Dermis lymphatic vessel endothelial cell (primary cell): ENCODE measurements at places on chromosomes 16 and 17. TPM values are rescaled to one million over a fixed set of nuclear protein-coding genes. Genes with fewer than 3 reads are reported as not detected.

Gene HASPIN
- 1.1 and 1.4 TPM in 2 replicates for total RNA-seq

Gene MYO15A
- total RNA-seq, result 0.17 and 0.33 TPM in 2 replicates

Gene KCNJ18
- not detected in 2 replicates for total RNA-seq

Gene TMUB2
- total RNA-seq, result 28.0 and 33.6 TPM in 2 replicates

Gene ZNF594
- total RNA-seq, result 1.7 and 4.2 TPM in 2 replicates

Gene TEX19
- not detected in 2 replicates for total RNA-seq

Gene CYBC1
- 26.6 and 43.2 TPM in 2 replicates for total RNA-seq

Gene PIRT
- not detected in 2 replicates for total RNA-seq

Gene KRTAP17-1
- not detected in 2 replicates for total RNA-seq

Gene CCDC200
- not detected in 2 replicates for total RNA-seq

Gene OR2C1
- total RNA-seq, result 0.09 and 0.11 TPM in 2 replicates

Gene WSCD1
- 3.0 and 12.7 TPM in 2 replicates for total RNA-seq

Gene IGSF6
- total RNA-seq, result not detected in 2 replicates

Gene SLC7A5
- total RNA-seq, result 2.0 and 4.2 TPM in 2 replicates

Gene MYH2
- not detected in 2 replicates for total RNA-seq

Gene MEAK7
- total RNA-seq, result 12.0 and 13.2 TPM in 2 replicates

Gene TBC1D3K
- not detected in 2 replicates for total RNA-seq

Gene RTN4RL1
- 0.33 and 0.77 TPM in 2 replicates for total RNA-seq

Gene KRT25
- not detected in 2 replicates for total RNA-seq
